ENCODE measurements at places on chromosomes 12 and 14. TPM values are rescaled to one million over a fixed set of nuclear protein-coding genes. Genes with fewer than 3 reads are reported as not detected.

CLEC1A gene
- 3.6 TPM for total RNA-seq

ACVR1B gene
- 36.1 TPM for total RNA-seq

ESRRB gene
- 0.94 TPM for total RNA-seq

PAPLN gene
- total RNA-seq, result 0.99 TPM

GALC gene
- 18.5 TPM for total RNA-seq

TPPP2 gene
- total RNA-seq, result not detected

ATP5MC2 gene
- total RNA-seq, result 312 TPM

VDR gene
- 0.77 TPM for total RNA-seq

RACGAP1 gene
- total RNA-seq, result 32.4 TPM

USP44 gene
- total RNA-seq, result 0.69 TPM

GLIPR1L1 gene
- not detected for total RNA-seq

MUCL1 gene
- not detected for total RNA-seq

OR9K2 gene
- not detected for total RNA-seq

PCED1B gene
- 0.41 TPM for total RNA-seq

PARP2 gene
- 36.3 TPM for total RNA-seq

MSI1 gene
- total RNA-seq, result 71.7 TPM

SDSL gene
- total RNA-seq, result 4.5 TPM

CFAP54 gene
- total RNA-seq, result 0.93 TPM

TCL1B gene
- not detected for total RNA-seq

TMPO gene
- total RNA-seq, result 178 TPM

AGAP2 gene
- total RNA-seq, result 0.33 TPM

CPNE6 gene
- not detected for total RNA-seq

TAS2R31 gene
- total RNA-seq, result 4.3 TPM

SUOX gene
- 34.6 TPM for total RNA-seq

PPM1H gene
- total RNA-seq, result 31.0 TPM

KLHL33 gene
- total RNA-seq, result not detected

TTC6 gene
- 4.6 TPM for total RNA-seq

KRT3 gene
- 2.3 TPM for total RNA-seq

FBRSL1 gene
- 108 TPM for total RNA-seq

KLRC4 gene
- total RNA-seq, result not detected

GARIN6 gene
- not detected for total RNA-seq

TCL1A gene
- not detected for total RNA-seq

AICDA gene
- not detected for total RNA-seq
